ENCODE measurements at places on chromosomes 4 and X.

- DNase-seq: no peak
These were observed 695 bp upstream of the PIGA start for GRCh38 chrX:15336023-15336413.

- no peak for DNase-seq
These were observed 119.1 kb downstream of the CEP135 start for GRCh38 chr4:56067826-56068225.

- no peak for DNase-seq
These were observed 49.0 kb downstream of the RWDD4 start for GRCh38 chr4:183610033-183610432.

GRCh38 chr4:160091631-160092030 is 988.8 kb downstream of the RAPGEF2 start:
- DNase-seq: no peak

DNA sequence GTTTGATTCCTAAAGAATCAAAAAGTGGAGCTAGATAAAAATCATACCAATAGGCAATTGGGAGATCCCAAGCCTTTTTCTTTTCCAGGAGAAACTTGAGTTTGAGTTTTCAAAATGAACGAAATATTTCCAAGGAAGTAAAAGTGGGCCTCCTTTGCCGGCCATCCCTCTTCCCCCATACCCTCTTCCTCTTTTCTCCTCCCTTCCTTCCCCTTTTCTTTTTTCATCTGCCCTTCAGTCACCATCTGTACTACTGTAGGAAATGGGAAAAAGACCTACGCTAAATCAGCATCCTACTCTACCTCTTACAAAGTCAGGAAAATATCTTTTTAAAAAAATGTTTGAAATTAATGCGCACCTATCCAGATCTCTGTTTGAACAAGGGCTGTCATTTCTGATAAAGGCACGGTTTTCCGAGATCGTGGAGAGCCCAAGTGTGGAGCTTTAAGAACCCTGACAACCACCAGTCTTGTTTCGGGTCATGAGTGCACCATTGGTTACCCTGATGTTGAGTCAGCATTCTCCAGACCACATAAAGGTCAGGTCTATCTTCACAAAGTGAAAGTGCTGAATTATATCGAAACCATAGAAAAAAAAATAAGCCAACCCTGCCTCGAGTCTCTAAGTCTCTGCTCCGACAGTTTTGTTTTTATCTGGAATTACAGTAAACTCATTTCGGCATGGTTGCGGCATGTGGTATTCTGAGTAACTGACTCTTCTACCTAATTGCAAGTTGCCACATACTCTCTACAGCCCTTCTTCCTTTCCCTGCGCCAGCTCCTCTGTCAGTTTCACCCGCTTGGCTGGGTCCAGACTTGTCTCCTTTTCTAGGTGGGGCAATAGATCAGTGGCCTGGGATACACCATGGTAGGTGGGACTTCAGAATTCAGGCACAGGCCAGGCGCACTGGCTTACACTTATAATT is 140.2 kb upstream of the KLF3 start:
- no peak for DNase-seq

GRCh38 chr4:182807767-182808548 is 109.2 kb downstream of the DCTD start:
- DNase-seq: no peak

GRCh38 chr4:72319601-72320021 is 249.4 kb downstream of the ADAMTS3 start:
- no peak for DNase-seq

- DNase-seq: no peak
These were observed 86.9 kb downstream of the CHRNA9 start for GRCh38 chr4:40421839-40422708.

- DNase-seq: no peak
These were observed 95.4 kb upstream of the ADRA2C start for GRCh38 chr4:3670521-3671519.

DNA sequence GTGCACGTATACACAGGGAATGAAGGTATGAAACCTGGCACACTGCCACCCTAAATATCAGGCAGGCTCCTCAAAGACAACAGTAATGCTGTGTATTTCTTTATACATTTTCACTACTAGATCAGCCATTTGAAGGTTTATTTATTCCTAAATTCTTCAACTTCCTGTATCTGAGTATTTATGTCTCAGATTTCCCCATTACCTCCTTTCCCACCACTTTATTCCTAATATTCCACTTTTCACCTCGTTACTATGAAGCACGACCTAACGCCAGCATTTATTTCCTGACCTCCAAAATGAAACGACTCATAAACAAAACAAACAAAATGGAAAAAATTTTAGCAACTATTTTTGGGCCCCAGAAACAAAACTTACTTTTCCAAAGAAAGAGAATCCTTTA is 69.6 kb downstream of the MAML3 start:
- no peak for DNase-seq

- no peak for DNase-seq
These were observed 163.3 kb downstream of the PTCHD1 start for GRCh38 chrX:23497919-23498318.

DNA sequence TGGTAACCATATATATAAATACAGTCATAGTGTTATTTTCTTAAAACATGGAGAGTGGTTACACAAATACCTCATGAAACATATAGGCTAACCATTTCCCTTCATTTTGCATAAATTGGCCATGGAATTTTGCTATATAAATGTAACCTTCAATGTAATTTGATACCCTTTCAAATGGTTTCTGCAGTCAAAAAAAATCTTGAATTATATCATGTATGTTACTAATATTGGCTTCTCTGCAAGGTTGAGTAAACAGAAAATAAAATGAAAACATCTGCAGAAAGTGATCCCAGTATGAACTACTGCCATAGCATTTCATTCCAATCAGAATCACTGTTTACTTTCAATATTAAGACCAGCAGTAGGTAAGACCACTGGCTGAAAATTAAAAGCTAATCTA is 1165.9 kb upstream of the TENM3 start:
- no peak for DNase-seq

GRCh38 chr4:109730619-109731545 is 1.0 kb upstream of the PLA2G12A start:
- no peak for DNase-seq

- peak; percentile 59 for DNase-seq
These were observed 29.5 kb downstream of the SH3TC1 start for GRCh38 chr4:8228319-8229250.

DNA sequence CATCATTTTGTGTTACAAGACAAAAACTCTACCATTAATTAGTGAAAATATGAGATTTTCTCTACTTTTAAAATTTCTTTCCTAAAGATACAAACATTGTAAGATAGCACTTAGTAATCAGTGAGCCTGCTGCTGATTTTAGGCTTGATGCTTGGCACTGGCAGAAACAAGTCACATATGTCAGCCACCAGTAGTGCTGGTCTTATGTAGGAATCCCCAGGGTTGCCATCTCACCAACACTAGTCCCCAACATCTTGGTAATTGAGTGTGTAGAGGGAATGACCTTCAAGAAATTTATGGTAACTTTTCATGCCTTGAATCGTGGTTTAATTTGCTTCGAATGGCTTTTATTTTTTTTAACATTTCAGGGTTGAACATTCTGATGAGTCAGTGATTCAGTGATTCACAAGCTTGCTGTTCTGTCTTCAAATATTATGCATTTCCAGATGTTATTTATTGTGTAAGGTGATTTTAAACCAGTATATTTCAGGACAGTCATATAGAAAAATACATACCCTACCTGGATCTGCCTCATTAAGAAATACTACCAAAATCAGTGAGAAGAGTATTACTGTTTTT is 11.9 kb downstream of the EXOC1 start:
- DNase-seq: no peak

- DNase-seq: no peak
These were observed 64.9 kb downstream of the ANKRD17 start for GRCh38 chr4:73193659-73194058.

GRCh38 chr4:3803946-3804345 is 37.8 kb downstream of the ADRA2C start:
- DNase-seq: no peak

DNA sequence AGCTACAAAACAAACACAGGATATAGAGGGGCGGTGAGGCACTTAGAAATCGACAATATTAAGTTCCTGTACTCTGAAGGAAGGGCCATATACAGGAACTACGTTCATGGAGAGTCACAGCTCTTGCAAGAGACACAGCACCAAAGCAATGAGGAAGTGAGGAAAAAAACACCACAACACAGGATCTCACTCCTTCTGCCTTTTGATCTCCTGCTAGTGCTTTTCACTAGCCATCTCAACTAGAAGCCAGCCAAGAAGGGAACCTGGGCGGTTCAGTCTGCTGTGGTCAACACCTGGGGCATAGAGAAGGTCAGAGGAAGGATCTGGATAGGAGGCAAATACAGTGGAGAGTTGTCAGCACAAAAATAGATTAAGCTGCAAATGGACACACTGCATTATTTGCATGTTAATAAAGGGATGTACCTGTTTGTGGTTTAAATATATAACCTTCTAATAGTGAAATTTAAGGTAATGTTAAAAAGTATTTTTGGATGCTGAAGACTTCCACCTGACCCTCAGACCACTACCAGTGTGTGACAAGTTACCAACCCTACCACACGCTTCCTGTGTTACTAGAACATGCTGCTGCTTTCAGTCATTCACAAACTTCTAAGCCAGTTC is 104.6 kb downstream of the DTHD1 start:
- DNase-seq: no peak

- DNase-seq: no peak
These were observed 73.5 kb upstream of the ZFP42 start for GRCh38 chr4:187921946-187922623.

GRCh38 chrX:150236327-150236726 is 126.8 kb upstream of the MAMLD1 start:
- no peak for DNase-seq

DNA sequence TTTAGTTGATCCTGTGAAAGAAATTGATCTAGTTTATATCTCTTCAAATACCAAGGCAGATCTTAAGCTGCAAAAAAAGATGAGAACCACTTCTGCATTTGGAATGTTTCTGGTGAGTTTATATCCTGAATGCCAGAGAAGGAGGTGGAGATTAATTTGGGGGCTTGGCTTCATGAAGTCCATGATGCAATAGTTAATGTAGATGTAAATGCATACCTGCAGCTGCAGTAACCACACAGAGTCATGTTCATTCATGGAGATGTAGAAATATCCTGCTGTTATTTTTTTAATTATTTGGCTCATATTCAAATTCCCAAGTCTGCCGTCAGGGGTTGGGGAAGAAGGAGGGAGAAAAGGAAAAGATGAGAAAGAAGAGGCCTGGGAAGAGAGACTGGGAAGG is at the start of gene SULT1E1:
TSS of gene SULT1E1 (minus strand) at position 94 of the 400 bp plus-strand sequence. CDS start 2,501 bp downstream, outside the sequence.
- DNase-seq: no peak

- no peak for DNase-seq
These were observed 758 bp downstream of the IQSEC2 start for GRCh38 chrX:53280331-53281320.

- DNase-seq: no peak
These were observed 178.7 kb downstream of the CHIC2 start for GRCh38 chr4:53885668-53886067.

GRCh38 chr4:113113151-113113550 is 63.7 kb downstream of the ANK2 start:
- DNase-seq: no peak

GRCh38 chr4:119549639-119550038 is 79.0 kb downstream of the PDE5A start:
- DNase-seq: no peak

DNA sequence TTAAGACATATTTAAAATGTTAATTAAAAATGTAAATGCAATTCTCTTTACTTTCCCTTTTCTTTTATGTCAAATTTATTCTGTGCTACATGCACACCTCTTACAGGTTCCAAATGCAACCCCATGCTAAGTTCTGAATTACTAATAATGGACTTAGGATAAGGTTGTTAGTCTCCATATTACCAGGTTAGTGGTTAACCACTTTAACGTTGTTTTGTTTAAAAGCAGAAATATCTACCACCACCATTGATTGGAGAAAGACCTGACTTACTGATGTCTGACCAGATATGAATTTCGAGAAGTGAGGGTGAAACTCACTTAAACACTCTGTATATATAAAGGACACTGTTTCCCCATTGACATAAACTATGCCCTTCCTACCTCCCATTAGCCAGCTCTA is 6.9 kb upstream of the TRPC3 start:
- DNase-seq: no peak

GRCh38 chr4:94595880-94596483 is 144.2 kb downstream of the PDLIM5 start:
- DNase-seq: no peak

DNA sequence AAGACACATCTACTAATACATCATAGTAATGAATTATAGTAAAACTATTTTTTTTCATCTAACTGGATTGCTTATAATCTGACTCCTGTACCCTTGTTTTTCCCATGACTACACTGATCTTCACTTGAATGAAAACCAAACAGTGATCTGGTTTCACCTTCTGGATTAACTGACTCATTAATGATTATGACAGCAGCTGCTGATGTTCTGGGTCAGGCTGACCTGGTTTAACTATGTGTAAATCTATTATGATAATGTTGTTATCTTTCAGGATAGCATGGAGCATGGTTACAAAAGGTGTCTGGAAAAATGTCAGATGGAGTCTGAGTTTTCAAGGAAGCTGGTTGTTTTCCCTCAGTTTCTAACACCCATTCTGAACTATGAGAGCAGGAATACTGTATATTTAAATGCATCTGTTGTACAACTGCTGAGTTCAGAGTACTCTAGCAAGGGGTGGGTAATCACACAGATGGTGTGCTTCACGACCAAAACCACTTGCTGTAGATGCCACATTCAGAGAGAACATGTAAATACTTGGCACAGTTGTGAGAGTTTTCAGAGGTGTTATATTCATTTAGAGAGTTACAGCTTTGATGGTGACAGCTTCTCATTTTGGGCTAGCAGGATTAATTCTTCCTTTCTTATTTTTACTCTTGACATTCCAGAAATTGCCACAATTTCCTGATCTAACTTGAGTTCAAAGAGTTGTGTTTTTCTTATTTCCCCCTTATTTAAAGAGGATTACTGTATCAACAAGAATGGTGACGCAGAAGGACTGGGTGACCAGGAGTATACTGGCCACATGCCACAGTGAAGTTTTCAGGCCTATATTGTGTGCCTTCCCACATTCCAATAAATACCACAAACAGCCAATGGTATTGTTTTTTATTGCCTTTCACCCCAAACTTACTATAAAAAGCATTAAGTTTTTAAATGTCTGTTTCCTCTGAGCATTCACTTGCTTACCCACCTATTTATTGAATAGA is 249.7 kb upstream of the TET2 start:
- DNase-seq: no peak

GRCh38 chr4:133124746-133125145 is 24.3 kb upstream of the PCDH10 start:
- DNase-seq: no peak

All from stimulated activated CD4-positive, alpha-beta T cell treated with anti-CD3 and anti-CD28 coated beads, TNF-alpha, amount 100 ng/mL, for 4 hours (primary cell).